Thoracic aorta (tissue), 2 donors: ENCODE measurements at places on chromosomes 2 and 18. TPM values are rescaled to one million over a fixed set of nuclear protein-coding genes. Genes with fewer than 3 reads are reported as not detected.

- no peak for DNase-seq
- H3K4me1 ChIP-seq, result peaks cover 39% of the 10 kb centered on the region
- H3K36me3 ChIP-seq, result peaks cover 22% of the 10 kb centered on the region
- no peak overlapping the region for H3K27ac ChIP-seq
- H3K4me3 ChIP-seq, result no peak overlapping the region
These were observed 6.7 kb downstream of the CNNM3 start for GRCh38 chr2:96822786-96823185.

DNA sequence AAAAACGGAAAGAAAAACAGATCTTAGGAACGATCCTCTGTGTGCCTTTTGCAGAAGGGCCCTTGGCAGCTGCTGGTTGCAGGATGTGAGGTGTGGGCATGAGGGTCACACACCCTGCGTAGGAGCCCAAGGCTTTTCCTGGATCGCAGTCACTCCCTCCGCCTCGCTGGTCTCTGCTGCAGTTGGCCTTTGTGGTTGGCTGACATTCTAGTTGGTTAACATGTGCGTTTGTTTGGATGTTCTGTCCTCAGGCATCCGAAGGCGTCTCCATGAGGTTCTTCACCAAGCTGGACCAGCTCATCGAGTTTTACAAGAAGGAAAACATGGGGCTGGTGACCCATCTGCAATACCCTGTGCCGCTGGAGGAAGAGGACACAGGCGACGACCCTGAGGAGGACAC, 61.7 kb downstream of the INPP5D start:
- H3K36me3 ChIP-seq, result no peaks in the 10 kb centered on the region
- no peaks in the 10 kb centered on the region for H3K27me3 ChIP-seq
- H3K4me1 ChIP-seq, result no peaks in the 10 kb centered on the region
- no peak overlapping the region for H3K4me3 ChIP-seq

- no peaks in the 10 kb centered on the region for H3K4me1 ChIP-seq
- H3K36me3 ChIP-seq, result no peaks in the 10 kb centered on the region
- no peak overlapping the region for H3K4me3 ChIP-seq
These were observed 305.3 kb downstream of the TMX3 start for GRCh38 chr18:68409576-68409975.

EML4 gene
- total RNA-seq, result 59.9 TPM

DNA sequence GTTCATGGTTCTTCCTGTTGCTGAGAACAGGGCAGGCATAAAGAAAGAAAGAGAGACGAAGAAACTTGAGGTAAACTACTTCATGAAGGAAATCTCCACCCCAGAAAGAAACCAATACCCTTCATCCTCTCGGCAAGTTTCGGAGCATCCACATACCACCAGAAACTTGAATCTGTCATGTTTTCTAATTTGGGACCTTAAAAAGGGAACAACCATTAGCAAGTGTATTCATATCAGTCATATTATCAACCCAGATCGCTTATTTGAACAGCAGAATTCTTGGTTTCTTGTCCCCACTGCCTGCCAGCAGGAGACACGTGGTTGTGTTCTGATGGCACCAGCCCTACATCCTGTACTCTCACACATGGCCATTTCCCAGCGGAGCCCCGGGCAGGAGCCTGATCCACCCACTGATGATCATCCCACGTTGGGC, 53.2 kb upstream of the FZD7 start:
- no peak for DNase-seq
- no peaks in the 10 kb centered on the region for H3K27me3 ChIP-seq
- no peaks in the 10 kb centered on the region for H3K4me1 ChIP-seq
- no peaks in the 10 kb centered on the region for H3K36me3 ChIP-seq

GRCh38 chr2:206086716-206087350, 859 bp upstream of the INO80D start:
- no peaks in the 10 kb centered on the region for H3K27me3 ChIP-seq
- peak overlapping the region; percentile 99 for H3K27ac ChIP-seq
- no peaks in the 10 kb centered on the region for H3K36me3 ChIP-seq
- no peak for DNase-seq
- H3K4me3 ChIP-seq, result peak overlapping the region; percentile 99
- H3K4me1 ChIP-seq, result peaks cover 24% of the 10 kb centered on the region

- H3K4me1 ChIP-seq, result peaks cover 12% of the 10 kb centered on the region
- no peak overlapping the region for H3K4me3 ChIP-seq
- H3K27ac ChIP-seq, result no peak overlapping the region
- no peak for DNase-seq
- peaks cover 13% of the 10 kb centered on the region for H3K27me3 ChIP-seq
These were observed 133.4 kb downstream of the INSIG2 start for GRCh38 chr2:118221536-118222272.

DNA sequence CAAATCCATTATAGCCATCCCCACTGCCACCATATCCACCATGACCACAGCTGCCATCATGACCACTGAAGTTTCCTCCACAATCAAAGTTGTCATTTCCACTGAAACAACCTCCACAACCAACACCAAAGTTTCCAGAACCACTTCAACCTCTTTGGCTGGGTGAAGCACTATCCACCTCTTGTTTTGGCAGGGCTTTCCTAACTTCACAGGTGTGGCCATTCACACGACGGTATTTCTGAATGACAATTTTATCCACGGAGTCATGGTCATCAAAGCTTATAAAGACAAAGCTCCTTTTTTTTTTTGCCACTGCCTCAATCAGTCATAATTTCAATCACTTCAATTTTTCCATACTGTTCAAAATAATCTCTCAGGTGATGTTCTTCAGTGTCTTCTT, 89.8 kb upstream of the UGP2 start:
- no peaks in the 10 kb centered on the region for H3K27me3 ChIP-seq
- no peak for DNase-seq
- no peak overlapping the region for H3K27ac ChIP-seq
- H3K4me1 ChIP-seq, result peaks cover 9% of the 10 kb centered on the region

DNA sequence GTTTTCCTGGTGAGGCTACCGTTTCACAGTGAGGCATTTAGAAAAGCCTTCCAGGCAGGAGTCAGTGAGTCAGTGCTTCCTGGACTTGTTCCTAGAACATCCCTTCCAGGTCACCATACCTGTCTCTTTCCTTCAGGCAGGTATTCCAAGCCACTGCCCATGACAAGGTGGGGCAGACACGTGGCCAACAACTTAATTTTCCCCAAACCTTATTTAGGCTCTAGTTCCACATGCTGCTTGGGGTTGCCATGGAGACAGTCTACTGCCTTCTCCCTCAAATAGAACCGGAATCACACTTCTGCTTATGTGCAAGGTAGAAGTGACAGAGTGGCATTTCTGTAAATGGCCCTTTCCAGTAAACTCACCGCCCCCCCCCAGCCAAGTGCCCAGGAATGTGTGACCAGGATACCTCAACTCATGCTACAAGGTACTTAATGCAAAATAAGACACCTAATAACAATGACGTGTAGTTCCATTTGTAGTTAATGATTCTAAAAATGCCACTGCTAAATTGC, 258.3 kb downstream of the PRKCE start:
- no peak for DNase-seq
- no peak overlapping the region for H3K27ac ChIP-seq
- no peaks in the 10 kb centered on the region for H3K27me3 ChIP-seq
- H3K36me3 ChIP-seq, result no peaks in the 10 kb centered on the region

DNA sequence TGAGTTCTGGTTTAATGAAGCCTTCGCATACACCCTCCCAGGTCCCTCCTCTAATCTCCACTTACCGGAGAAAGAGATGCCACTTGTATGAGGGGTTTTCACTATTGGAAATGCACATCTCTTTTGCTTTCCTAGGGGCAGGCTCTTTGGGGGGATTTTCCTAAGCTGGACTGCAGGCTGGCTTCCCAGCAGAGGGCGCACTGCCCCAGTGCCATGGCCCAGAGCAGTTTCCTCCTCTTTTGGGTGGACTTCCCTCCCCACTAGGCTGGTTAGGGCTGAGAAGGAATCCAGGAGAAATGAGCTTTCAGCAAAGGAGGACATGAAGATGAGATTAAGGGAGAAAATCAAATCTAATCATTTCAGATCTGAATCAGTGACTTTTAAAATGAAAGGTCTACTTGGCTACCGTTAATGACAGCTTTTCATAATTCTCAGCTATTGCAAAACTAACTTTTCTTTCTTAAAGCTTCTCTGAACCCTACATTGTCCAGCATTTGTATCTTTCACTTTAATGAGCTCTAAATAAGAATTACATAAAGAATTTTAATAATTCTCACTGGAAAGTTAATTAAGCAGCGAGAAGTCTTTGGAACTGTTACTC, 784.1 kb upstream of the FANCL start:
- no peak overlapping the region for H3K4me3 ChIP-seq
- DNase-seq, result no peak
- no peaks in the 10 kb centered on the region for H3K27me3 ChIP-seq

DNA sequence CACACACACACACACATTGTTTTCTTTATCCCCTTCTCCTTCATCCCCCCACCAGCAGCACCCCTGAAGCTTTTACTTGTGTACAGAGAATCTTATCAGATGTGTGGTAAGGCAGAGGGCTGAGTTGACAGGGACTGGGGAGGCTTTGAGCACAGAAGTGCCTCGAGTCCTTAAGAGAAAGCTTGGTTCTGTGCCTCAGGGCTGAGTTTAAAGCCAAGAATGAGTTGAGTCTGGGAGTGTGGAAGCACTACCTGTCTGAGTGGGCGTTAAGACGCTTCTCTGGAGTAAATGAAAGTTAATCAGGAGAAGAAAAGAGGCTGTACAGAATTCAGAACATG, 2.7 kb downstream of the ID2 start:
- peaks cover 14% of the 10 kb centered on the region for H3K4me1 ChIP-seq
- peak overlapping the region; percentile 98 for H3K4me3 ChIP-seq
- H3K27me3 ChIP-seq, result no peaks in the 10 kb centered on the region
- no peak for DNase-seq
- peak overlapping the region; percentile 83 for H3K27ac ChIP-seq

MTCL1 gene
- 23.3 TPM for total RNA-seq

DNA sequence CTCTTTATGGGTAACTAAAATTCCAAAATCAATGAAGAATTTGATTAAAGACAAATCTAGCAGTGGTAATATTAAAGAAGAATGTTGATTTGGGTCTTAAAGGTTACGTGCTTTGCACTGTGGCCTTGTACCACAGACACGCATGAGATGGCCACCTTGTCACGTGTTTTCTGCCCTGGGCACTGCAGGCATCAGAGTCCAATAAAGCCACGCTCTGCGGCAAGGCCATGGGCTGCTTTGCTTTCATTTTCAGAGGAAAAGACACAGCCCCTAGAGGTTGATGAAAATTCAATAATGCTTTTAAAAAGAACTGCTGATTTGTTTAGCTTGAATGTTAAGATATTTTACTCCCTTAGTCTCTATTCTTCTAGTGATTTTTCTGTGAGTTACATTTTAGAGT, 30.4 kb downstream of the AOX1 start:
- no peak overlapping the region for H3K27ac ChIP-seq
- H3K4me3 ChIP-seq, result no peak overlapping the region
- no peak for DNase-seq

DNA sequence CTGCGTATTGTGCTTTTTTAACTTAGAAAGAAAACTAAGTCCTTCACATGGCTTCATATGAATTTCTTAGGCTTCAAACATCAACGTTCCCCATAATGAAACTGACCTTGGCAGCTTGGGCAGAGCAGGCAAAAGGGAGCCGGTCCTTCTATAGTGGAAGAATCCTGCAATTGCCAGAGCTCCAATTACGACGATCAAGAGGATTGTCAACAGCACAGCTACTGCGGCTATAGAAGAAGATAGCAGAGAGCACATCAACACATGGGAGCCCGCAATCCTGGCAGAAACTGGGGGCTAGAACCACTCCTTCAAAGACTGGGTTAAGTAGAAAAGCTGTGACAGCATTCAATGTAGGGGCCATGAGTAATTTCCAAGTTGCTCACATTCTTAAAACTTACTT, 69.8 kb downstream of the DHRS9 start:
- H3K36me3 ChIP-seq, result no peaks in the 10 kb centered on the region
- H3K27ac ChIP-seq, result no peak overlapping the region
- H3K4me3 ChIP-seq, result no peak overlapping the region
- H3K4me1 ChIP-seq, result no peaks in the 10 kb centered on the region
- no peak for DNase-seq

DNA sequence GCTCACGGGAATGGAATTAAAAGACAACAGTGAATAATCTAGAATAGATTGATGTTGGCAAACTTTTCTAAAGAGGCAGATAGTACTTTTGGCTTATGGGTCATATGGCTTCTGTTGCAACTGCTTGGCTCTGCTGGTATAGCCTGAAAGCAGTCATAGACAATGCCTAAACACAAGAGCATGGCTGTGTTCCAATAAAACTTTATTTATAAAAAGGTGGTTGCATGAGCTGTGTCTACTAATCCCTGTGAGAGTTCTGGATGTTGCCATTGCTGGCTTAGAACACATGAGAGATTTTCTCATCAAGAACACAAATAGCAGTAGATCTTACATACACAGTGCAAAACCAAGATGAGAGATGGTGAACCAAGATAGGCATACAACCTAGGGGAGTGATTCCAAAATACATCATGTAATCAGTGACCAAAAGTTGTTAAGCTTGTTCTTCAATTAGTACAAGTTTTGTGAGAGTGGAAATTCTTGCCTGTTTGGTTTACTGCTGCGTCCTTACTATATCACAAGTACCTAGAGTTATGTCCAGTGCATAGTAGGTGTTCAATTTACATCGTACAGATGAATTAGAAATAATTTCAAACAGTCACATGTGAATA, 380.0 kb downstream of the METTL4 start:
- H3K4me1 ChIP-seq, result no peaks in the 10 kb centered on the region
- no peak overlapping the region for H3K4me3 ChIP-seq
- H3K36me3 ChIP-seq, result no peaks in the 10 kb centered on the region
- no peak overlapping the region for H3K27ac ChIP-seq
- H3K27me3 ChIP-seq, result no peaks in the 10 kb centered on the region
- no peak for DNase-seq

DNA sequence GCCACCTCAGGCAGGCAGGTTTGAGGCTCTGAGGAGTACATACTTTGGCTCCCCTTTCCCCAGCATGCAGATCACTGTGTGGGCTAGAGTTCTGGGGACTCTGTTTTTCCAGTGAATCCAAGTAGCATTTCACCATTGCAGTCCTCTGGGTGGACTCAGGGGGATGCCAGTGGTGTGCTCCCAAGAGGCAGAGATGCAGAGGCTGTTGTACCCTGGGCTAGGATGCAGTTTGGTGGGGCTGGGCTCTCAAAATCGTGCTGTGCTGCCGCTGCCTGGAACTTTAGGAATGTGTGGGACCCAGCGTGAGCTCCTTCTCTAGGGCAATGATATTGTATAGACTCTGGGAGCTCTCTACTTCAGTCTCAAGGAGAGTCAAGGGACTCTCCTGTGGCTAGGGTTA, 104.9 kb downstream of the MYO3B start:
- no peak for DNase-seq
- H3K4me1 ChIP-seq, result no peaks in the 10 kb centered on the region
- no peak overlapping the region for H3K4me3 ChIP-seq
- no peak overlapping the region for H3K27ac ChIP-seq
- H3K27me3 ChIP-seq, result no peaks in the 10 kb centered on the region

GRCh38 chr18:21741562-21742314, 1.1 kb downstream of the MIB1 start:
- H3K36me3 ChIP-seq, result no peaks in the 10 kb centered on the region
- no peaks in the 10 kb centered on the region for H3K27me3 ChIP-seq
- peak overlapping the region; percentile 89 for H3K4me3 ChIP-seq
- peak overlapping the region; percentile 97 for H3K27ac ChIP-seq

APOB gene
- total RNA-seq, result 6.1 TPM
